Lung (tissue), 17 donors: ENCODE measurements at places on chromosomes 5 and 9. TPM values are rescaled to one million over a fixed set of nuclear protein-coding genes. Genes with fewer than 3 reads are reported as not detected.
A peak's percentile ranks its signal among the peaks of the same experiment; 100 is the strongest.

DNA sequence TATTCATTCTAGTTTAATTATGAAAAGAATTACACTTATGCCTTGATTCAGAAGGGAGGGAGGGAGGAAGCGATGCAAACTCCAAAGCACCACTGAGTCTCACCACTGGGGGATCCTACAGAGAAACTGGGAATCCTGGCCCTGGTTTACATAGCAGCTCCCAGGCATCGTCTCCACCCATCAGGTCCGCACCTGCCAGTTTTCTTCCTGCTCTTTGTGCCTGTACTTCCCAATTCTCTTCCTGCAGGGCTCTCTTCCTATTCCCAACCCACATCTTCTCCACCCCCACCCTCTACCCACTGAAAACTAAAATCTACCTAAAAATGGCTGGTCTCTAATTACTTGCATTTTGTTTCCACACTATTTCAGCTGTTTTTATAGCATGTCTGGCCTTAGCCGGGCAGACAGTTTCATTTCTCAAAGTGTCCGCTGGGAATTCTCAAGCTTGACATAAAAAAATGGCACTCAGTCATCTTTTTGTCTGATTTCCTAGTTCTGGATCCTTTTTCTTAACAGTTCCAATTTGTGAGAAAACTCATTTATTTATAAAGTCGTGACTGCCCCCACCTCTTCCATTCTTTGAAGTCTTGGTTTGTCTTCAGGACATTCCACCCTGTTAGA is 1.6 kb upstream of the TNIP1 start:
- no peaks in the 10 kb centered on the region for H3K27me3 ChIP-seq
- no peaks in the 10 kb centered on the region for H3K36me3 ChIP-seq
- peak; percentile 48 for DNase-seq

The SHISAL2B gene
- total RNA-seq = 0.34 TPM

DNA sequence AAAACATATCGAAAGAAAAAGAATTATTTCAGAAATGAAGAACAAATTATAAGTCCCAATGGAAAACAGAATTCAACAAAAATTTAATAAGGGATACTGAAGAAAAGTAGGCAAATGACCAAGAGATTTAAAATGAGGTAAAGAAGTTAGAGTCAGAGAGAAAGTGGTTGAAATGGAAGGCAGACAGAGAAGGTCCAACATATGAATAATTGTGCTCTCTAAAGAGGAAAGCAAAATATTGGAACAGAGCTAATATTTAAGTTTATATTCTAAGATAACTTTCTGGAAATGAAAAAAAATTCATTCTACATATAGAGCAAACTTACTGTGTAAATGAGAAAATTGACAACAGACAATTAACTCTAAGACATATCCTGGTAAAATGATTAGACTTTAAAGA is 94.1 kb downstream of the PTCH1 start:
- no peak for DNase-seq
- no peak overlapping the region for H3K27ac ChIP-seq
- H3K4me3 ChIP-seq = no peak overlapping the region
- H3K36me3 ChIP-seq = peaks cover 3% of the 10 kb centered on the region

DNA sequence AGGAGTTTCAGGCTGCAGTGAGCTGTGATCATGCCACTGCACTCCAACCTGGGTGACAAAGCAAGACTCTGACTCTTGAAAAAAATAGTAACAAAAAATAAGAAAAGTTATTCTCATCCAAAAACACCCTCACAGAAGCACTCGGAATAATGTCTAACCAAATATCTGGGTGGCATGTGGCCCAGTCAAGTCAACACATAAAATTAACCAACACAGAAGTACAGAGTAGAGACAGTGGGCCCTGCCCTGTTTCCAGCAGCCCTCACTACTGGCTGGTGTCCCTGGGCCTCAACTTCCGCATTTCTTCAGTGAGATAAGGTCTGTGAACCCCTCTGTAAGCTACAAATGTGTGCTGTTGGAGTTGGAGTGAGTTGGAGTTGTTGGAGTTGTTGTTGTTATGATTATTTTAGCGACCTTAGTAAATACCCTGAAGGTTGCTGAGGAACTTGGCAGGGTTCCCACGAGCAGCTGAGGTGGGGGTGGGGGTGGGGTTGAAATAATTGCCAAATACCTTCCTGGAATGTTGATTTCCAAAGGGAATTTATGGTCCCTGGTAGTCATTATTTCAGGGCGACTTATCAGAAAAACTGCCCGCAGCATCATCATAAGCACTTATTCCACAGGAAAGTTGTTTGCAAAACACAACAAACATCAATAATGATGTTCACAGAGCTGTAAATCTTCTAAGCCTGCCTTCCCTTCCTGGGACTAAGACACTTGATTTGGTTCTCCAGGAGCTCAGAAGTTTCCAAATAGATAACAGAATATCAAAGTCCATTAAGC is 30.2 kb downstream of the C5orf15 start:
- H3K27ac ChIP-seq = no peak overlapping the region
- no peak overlapping the region for H3K4me3 ChIP-seq
- no peaks in the 10 kb centered on the region for H3K27me3 ChIP-seq
- no peaks in the 10 kb centered on the region for H3K36me3 ChIP-seq

- no peak overlapping the region for H3K27ac ChIP-seq
- H3K4me3 ChIP-seq = no peak overlapping the region
- no peaks in the 10 kb centered on the region for H3K27me3 ChIP-seq
- no peaks in the 10 kb centered on the region for H3K4me1 ChIP-seq
- DNase-seq = no peak
- no peaks in the 10 kb centered on the region for H3K36me3 ChIP-seq
Observed at GRCh38 chr5:7364226-7364875, 31.6 kb upstream of the ADCY2 start.
